ENCODE measurements at places on chromosomes 2 and 18.

DNA sequence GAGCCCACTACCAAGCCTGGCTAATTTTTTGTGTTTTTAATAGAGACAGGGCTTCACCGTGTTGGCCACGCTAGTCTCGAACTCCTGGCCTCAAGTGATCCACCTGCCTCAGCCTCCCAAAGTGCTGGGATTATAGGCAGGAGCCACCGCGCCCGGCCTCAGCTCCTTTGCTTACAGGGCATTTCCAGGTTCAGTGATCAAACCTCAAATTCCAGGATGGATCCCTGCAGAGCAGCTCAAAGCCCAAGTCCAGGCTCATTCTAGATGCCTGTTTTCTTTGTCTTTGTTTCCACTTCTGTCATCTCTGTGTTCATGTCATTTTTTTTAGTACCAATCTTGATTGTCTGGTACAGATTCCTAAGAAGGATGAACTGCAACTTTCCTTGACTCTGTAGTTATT is 41.9 kb downstream of the TNFRSF11A start:
- no peak for DNase-seq

- no peak for DNase-seq
Observed at GRCh38 chr2:74982577-74982976, 24.1 kb downstream of the POLE4 start.

GRCh38 chr2:39232141-39232540 is 11.6 kb downstream of the CDKL4 start:
- no peak for DNase-seq

GRCh38 chr2:36727550-36727949 is 31.0 kb downstream of the VIT start:
- DNase-seq = no peak

DNA sequence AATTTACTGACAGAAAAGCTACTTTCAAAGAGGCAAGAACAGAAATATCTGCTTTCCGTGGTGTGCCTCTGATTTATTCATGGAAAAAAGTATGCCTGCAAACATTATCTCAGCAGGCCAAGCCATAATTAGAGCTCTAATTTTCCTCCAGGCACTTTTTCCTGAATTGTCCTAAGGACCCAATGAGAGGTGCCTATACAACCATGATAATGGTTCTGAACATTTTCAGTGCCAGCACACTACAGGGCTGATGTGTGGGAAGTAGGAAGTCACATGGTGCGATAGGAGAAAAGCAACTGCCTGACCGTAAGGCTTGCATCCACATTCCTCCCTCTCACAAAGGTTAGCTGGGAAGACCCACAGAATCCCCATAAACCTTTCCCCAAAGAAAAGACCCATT is 45.9 kb upstream of the EGR4 start:
- no peak for DNase-seq

- no peak for DNase-seq
Observed at GRCh38 chr2:155633887-155634570, 698.5 kb downstream of the NR4A2 start.

DNA sequence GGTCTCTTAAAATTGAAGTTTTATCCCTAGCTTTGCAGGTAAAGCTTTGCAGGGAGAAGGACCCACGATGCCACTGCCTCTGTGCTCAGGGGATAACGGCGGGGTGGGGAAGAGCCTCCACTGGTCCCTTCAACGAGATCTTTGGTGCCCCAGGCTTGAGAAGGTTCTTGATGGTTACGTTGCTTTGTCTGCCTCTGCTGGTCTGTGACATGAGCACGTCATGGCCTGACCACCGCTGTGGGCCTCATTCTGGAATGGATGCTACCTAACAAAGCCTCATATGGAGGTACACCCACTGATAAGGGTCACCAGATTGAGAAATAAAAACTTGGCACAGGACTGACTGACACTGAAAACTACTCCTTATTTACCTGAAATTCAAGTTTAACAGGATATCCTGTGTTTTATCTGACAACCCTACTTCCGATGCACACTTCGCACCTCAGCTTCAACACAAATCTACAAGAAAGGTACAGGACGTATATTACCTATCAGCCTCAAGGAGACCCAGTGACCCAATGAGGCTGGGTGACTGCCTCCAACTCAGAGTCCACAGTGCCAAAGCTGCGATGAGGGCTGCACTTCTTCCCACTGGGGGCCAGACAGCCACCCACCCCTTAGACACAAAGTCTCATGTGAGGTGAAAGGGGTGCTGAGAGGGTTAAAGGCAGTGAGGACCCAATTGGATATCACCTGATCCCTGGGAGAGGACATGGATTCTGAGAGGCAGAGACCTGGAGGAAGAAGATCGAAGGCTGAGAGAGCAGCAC is 64.9 kb downstream of the EIPR1 start:
- DNase-seq = no peak

- no peak for DNase-seq
Observed at GRCh38 chr2:159744363-159744762, 32.1 kb downstream of the MARCHF7 start.

DNA sequence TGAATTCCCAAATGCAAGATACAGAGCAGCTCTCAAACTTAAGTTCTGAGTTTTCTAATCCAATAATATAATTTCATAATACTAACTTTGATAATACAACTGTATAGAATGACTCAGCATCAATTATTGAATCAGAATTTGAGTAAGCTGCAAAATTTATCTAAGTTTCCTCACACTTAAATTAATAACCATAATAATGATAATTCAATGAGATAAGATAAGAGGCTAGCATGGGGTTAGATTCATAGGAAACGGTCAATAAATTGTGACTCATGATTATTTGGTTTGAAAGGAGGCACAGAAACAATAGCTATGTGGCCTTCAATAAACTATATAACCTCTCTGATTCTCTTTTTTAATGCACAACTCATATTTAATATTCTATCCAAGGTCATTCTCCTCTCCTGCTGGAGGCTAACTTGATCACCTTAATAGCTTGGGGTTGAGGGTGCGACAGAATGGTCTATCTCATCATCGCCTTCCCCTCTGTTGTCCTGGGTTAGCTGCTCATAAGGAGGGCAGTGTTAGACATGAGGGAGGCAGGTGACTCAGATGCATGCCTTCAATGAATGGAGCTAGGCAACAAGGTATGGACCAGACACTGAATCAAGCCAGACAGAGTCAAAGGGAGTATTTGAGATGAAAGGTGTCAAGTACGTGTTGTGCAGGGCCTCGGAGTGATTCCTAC is 36.2 kb upstream of the BMP10 start:
- no peak for DNase-seq

GRCh38 chr2:100359576-100359975 is 37.3 kb upstream of the LONRF2 start:
- no peak for DNase-seq

GRCh38 chr2:202133200-202133908 is 60.3 kb downstream of the KIAA2012 start:
- no peak for DNase-seq

DNA sequence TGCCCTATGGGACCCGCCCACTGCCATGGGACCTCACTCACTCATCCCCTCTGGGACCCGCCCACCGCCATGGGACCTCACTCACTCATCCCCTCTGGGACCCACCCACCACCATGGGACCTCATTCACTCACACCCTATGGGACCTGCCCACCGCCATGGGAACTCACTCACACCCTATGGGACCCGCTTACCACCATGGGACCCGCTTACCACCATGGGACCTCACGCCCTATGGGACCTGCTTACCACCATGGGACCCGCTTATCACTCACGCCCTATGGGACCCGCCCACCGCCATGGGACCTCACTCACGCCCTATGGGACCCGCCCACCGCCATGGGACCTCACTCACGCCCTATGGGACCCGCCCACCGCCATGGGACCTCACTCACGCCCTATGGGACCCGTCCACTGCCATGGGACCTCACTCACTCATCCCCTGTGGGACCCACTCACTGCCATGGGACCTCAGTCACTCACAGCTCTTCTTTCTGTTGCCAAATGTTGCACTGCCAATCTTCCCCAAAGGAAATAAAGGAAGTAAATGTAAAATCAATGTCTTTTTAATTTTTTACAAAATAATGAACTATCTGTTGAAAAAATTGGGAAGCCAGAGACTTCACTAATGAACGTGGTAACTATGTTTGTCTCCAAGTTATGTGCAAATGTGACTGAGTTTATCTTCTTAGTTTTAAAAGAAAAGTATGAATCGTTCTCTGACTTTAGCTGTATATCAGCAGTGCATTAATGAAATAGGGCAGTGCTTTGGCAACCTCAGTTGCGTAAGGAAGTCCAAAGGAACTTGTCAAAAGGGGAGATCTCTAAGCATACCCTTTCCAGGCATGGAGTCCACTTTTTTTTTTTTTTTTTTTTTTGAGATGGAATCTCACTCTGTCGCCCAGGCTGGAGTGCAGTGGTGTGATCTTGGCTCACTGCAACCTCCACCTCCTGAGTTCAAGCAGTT is 101.5 kb upstream of the MGAT5 start:
- no peak for DNase-seq

DNA sequence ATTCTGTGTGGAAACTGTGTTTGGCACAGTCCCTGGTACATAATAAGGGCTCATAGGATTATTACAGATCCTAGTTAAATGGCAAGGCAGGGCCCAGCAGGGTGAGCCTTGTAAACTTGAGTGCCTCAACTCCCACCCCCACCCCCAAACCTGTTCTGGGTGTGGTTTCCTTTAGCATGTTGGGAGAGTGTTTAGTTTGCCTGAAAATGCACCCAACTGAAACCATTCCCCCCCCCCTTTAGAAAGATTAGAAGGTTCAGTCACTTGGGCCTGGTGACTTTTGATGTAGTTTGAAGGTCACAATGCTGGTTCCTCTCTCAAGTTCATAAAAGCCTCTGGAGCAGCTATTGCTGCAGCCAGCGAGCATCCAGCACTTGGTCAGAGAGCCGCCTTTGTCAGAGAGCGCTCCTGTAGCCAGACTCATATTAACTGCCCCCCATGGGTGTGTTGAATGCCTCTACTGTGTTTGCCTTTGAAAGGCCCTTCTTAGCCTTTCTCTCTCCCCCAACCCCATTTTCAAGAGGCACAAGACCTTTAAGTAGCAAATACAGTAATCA is 113.7 kb downstream of the SPTBN1 start:
- no peak for DNase-seq

DNA sequence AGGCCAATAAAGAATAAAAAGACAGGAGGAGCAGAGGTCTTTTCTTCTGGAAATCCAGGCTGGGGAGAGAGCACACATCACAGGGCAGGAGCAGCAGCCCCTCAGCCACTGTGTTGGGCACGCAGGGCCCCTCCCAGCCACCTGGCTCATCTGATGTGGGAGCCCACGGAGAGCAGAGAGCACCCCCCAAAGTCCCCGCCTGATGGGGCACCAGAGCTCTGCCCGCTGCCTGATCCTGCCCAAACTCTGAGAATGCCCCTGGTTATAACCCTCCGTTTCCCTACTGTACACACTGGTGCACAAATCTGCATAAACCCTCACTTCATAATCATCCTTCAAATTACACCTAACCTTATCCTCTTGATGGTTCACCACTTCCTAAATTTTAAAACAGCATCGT is 111.3 kb downstream of the HDAC4 start:
- no peak for DNase-seq

GRCh38 chr2:41405441-41405840 is 642.4 kb upstream of the PKDCC start:
- no peak for DNase-seq

- DNase-seq = no peak
Observed at GRCh38 chr18:7568426-7568825, 1.3 kb downstream of the PTPRM start.

GRCh38 chr18:55694291-55694690 is 106.3 kb upstream of the TCF4 start:
- DNase-seq = no peak

DNA sequence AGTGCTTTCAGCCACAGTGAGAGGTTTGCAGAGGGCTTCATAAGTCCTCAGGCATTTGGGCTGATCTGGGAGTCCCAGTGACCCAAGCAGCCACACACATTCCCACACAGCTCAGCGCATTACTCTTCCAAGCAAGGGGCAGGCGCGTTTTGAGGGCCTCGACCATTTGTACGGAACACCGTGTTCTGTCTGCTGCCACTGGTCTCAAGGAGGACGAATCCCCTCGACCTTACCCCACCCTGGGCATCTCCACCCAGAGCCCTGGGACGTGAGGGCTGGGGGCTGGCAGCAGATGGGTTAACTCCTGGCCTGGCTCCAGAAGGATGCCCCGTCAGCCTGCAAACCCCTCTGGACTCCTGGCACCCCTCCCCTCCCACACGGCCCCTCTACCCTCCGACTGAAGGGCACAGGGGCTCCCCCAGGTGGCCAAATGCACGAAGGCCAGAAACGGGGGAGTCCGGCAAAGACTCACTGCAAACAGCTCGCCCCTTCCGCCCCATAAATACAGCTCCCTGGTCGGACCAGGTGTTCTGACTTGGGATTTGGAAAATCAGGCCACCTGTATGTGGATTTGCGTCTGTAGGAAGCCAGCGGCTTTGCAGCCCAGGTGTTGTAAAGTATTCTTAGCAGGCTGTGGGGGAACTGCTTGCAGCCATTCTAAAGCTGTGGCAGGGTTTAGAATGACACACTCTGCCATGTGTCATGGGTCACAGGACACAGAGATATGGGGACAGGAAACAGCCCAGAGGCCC is 33.6 kb upstream of the PTMA start:
- no peak for DNase-seq

- peak; percentile 39 for DNase-seq
Observed at GRCh38 chr2:215793747-215794595, 219.4 kb downstream of the MREG start.

- no peak for DNase-seq
Observed at GRCh38 chr2:152573168-152573567, 144.1 kb downstream of the PRPF40A start.

GRCh38 chr2:215839309-215839708 is 174.0 kb downstream of the MREG start:
- no peak for DNase-seq

DNA sequence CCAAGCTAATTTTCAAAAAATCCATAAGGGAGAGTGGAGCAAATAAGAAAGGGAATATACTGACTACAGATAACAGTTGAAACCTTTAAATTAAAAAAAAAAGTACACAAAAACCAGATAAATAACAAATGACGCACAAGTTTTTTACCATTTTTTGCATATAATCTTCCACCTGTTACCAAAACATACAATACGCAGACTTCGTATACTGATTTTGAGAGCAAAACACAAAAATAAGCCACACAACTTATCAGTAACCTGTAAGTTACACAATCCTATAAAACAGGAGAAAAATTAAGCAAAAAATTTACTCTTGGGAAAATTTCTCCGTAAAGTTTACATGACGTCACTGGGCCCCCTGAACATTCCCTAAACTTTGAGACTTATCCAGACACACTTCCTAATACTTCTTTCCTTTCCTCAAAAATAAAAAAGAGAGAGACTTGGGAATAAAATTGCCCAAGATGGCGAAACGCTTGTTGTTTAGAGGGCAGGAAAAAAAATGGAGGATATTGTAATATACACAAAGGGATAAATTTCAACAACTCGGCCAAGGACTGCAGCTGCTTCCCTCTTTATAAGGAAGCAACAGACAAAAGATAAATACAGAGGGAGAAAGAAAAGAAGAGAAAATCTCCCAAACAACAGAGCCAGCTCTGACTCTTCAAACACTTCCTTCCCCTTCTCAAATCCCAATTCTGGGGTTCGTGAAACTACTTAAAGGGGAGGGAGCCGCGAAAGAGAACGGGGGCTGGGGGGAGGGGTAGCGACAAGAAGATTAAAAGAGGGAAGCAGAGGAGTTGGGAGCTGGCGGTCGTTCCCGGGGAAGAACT is 1.6 kb downstream of the BAZ2B start:
- DNase-seq = peak; percentile 40

- peak; percentile 15 for DNase-seq
Observed at GRCh38 chr2:29309090-29310029, 194.1 kb downstream of the CLIP4 start.

Measured in CMK (cell line).